ENCODE measurements at places on chromosomes 3 and 15.

DNA sequence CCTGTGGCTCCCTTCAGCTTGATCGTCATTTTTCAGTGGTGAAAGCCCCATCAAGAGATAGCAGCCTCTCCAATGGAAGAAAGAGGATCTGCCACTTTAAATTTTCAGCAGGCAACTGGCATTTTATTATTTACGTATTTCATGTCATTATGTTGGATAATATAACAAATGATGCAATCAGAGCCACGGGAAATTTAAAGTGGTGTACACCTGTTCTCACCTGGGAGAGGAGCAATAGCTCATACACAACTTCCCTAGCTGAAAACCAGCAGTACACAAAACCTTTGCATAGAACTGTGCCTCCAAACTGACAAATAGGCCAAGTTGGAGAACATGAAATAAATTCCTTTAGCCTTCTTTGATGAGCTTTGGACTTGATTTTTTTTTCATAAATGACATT, 136.9 kb downstream of the SATB1 start:
- no peak for DNase-seq

DNA sequence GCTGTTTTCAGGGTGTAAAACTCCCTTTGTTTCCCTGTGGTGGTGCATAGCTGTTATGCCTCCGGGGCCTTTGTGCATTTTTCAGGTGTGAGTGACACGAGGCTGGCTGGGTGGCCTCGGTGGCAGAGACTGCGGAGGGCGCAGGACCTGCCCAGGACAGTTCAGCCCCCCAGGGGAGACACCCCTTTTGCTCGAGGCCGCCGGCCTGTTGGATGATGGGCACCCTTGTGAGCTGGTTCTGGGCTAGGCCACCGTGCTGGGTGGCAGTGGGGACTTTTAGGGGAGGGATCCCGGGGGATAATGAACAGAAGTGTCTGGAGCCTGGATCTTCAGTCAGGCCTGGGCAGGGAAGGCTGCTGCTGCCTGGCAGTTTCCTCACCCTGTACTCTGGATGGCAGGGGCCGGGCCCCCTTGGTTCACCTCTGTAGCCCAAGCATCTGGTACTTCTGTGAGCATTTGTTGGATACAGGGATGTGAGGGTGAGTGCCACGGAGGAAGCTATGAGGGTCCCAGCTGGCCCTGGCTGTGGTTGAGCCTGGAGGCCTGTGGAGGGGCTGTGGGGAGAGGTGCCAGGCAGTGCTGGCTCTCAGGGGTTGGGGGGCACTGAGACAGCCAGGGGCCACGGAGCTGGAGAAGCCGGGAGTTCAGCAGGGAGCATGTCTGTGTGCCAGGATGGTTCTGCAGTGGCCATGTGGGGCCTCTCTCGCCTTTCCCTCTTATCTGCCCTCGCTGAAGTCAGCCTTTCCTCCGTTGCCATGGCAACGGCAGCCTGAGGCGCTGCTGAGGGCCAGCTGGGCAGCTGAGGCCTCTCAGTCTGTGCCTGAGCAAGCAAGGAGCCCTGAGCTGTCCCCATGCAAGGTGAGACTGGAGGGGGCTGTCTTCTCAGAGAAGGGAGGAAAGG, 49.0 kb downstream of the KY start:
- peak; percentile 80 for DNase-seq

GRCh38 chr3:195856410-195857084, 44.8 kb upstream of the MUC4 start:
- DNase-seq: no peak

DNA sequence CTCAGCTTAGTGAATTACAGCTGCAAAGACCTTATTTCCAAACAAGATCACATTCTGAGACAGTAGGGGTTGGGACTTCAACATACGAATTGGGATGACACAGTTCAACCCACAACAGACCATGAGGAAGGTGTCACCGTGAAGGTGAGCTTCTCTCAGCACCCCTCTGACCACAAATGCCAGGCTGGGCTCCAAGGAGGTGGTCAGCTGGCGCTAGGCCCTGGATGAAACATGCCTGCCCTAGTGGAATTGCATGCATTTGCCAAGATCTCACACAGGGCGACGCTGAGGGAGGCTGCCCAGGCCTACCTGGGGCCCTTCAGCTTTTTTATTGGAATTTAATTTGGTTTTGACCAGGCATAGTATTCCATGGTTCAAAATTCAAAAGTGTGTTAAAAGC, 1.8 kb downstream of the CFAP100 start:
- no peak for DNase-seq

GRCh38 chr3:141454906-141455602, 31.8 kb upstream of the RASA2 start:
- peak; percentile 86 for DNase-seq

DNA sequence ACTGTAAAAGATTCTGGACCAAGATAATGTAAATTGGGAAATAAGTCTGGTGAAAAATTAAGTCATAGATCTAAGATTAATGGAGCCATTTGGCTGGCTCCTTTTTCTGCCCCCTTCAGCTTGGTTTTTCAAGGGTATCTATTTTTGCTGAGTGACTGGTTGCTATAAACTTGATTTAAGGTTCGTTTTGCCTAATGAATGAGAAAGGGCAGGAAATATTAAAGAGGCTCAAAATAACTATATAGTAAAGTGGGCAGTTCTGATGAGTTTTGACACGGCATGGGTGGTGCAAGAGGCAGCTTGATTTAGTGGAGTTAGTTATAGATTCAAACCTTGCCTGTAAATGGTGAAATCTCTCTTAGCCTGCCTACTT, 140.7 kb downstream of the STAC start:
- DNase-seq: no peak

DNA sequence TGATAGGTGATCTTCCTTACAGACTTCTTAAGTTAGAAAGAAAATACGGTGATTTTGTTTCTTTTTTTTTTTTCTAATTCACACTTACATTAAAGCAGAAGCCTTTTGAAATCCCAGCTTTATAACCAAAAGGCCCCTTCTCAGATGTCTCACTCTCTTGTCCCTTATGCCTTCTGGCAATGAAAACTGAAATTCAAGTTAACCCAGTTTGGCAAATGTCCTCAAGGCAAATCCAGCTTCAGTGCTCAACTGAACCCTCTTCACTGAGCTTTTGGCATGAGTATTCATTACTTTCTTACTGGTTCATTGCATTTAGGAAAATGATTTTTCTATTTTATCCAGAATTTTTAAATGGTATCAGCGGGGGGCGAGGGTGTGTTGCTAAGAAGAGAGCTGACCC, 17.0 kb downstream of the PLCH1 start:
- DNase-seq: no peak

DNA sequence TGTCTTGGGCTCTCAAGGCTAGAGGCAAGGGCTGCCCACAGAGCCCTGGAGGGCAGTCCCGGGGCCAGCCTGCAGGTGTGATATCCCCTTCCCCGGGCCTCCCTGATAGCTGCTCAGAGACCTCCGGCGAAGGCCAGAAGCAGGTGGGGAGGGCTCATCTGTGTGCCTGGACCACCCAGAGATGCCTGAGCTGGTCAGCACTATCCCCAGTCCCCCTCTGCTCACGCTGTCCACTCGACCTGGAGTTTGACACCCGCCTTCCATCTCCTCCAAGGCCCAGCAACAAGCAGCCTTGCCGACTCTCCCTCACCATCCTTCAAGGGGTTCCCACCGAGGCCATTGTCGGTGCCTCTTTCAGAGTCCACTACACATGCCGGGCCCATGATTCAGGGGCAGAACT, 39.4 kb downstream of the DNAH1 start:
- no peak for DNase-seq

GRCh38 chr15:29220852-29221251, 48.8 kb downstream of the NSMCE3 start:
- no peak for DNase-seq

DNA sequence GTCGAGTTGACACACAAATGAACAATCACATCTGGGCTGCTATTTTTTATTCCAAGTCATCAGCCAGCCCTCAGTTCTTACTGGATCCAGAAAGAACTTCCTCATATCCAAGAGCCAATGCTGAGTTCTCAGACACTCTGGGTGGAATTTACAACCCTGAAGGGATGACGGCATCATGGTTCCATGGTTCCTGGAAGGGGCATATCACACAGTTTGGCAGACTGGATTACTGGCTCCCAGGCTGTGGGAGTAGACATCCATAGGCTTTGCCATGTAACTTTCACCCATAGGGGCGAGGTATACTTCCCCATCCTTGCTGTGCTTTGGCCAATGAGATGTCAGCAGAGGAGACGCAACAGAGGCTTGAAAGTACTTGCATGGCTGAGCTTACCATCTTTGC, 26.9 kb upstream of the KBTBD12 start:
- no peak for DNase-seq

- no peak for DNase-seq
These were observed 32.5 kb downstream of the CA12 start for GRCh38 chr15:63349156-63349555.

GRCh38 chr15:71687902-71688508, 122.3 kb upstream of the NR2E3 start:
- DNase-seq: no peak

DNA sequence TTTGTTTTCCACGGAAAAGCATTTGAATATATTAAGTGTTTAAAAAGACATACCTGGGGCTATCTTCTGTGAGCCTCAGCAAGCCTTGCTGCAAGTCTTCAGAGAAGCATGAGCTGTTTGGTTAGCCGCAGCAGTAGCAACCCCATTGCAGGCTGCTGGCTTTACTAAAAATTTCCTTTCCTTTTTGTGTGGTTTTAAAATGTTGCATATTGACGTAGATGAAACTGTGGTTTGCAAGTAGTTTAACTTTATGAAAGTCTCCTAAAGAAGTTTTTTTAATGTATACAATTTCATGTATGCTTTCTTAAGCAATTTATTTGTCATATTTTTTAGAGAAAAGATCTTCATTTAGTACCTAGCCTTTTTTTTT, at the start of gene GPR171:
TSS of gene GPR171 (minus strand) at position 166 of the 370 bp plus-strand sequence. CDS start 3,830 bp downstream, outside the sequence.
- no peak for DNase-seq

- DNase-seq: no peak
These were observed 976 bp upstream of the ABTB1 start for GRCh38 chr3:127671523-127672428.

- DNase-seq: peak; percentile 73
These were observed at the start of gene B3GNT5 for GRCh38 chr3:183252973-183253527. Gene B3GNT5 (plus strand): TSS chr3:183253253. CDS start chr3:183269799, 16,546 bp downstream.

- no peak for DNase-seq
These were observed 173.1 kb upstream of the TBL1XR1 start for GRCh38 chr3:177370246-177370822.

- DNase-seq: peak; percentile 22
These were observed 359.1 kb upstream of the IL12A start for GRCh38 chr3:159629329-159630084.

GRCh38 chr15:45759936-45760335, 125.1 kb downstream of the SQOR start:
- DNase-seq: no peak

DNA sequence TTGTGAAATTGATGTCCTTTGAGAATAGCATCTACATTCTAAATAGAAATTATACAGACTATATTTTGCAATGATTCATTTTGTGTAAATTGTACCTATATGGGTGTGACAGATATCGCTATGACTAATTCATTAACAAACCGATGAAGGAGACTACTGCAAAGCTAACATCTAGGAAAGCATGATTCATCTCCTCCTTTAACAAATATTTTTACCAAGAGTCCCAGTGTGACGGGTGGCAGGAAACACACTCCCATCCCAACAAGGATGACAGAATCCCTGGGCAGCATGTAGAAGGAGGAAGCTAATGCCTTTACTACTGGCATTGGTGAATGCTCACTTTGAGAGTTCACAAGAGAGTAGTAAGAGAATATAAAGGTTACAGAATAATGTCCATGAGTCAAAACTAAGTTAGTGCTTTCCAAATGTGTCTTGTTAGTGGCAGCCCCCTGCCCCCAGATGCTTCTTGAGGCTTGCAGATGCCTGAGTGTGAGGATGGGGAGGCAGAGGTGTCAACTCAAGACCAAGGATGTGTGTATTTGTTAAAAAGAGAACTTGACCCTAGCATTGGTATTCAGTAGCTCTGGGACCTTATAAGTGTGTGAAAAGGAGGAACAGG, 180.6 kb downstream of the FMN1 start:
- peak; percentile 62 for DNase-seq

GRCh38 chr3:42936157-42936981, 30.4 kb downstream of the ZNF662 start:
- no peak for DNase-seq

DNA sequence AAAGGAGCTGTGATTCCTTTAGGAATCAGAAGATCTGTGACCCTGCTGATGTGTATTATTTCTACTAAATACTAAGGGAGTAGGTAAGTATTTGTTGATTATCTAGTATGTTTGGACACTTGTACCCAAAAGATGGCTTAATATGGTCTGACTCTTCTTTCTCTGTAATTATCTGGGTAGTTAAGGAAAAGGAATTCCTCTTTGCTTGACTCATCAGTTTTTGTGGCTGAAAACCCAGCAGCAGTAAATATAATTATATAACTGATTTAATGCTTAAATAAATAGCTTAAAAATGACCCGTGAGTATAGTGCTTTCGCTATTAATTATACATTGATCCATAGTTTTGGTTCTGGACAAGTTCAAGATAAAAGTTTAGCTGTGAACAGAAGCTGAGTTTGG, 155.8 kb downstream of the LRTM1 start:
- DNase-seq: peak; percentile 29
